Kidney tubule cell (primary cell): ENCODE measurements at places on chromosomes 6 and 20.

- DNase-seq, result no peak
Measured at GRCh38 chr20:24942679-24943078, 6.4 kb upstream of the CST7 start.

DNA sequence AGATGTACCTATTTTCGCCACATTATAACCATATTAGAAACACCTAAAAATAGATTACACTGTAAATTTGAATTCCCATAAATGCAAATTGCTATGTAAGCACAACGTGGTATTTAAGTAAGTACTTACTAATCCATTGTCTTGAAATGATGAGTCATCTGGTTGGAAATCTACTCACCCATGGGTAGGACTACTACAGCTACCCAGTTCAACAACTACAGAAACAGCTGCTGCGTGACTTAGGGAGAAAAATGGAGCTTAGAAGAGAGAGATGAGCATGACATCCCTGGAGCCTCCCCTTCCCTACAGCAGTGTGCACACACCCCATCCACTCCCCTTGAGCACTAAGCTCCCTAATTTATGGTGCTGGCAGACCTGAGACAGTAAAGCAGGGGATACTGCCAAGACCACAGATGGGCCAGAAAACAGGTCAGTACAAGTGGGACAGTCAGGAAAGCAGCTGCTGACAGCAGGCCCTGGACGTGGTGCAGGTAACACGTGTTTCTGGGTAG is 26.9 kb downstream of the RRAGD start:
- peak; percentile 81 for DNase-seq

GRCh38 chr6:94570581-94570980 is 1006.8 kb upstream of the MANEA start:
- DNase-seq, result no peak

- peak; percentile 32 for DNase-seq
Measured at GRCh38 chr6:87196275-87196842, 41.0 kb downstream of the ZNF292 start.

- no peak for DNase-seq
Measured at GRCh38 chr6:82264824-82265223, 17.3 kb upstream of the IBTK start.

- no peak for DNase-seq
Measured at GRCh38 chr20:6824401-6824800, 56.9 kb downstream of the BMP2 start.

DNA sequence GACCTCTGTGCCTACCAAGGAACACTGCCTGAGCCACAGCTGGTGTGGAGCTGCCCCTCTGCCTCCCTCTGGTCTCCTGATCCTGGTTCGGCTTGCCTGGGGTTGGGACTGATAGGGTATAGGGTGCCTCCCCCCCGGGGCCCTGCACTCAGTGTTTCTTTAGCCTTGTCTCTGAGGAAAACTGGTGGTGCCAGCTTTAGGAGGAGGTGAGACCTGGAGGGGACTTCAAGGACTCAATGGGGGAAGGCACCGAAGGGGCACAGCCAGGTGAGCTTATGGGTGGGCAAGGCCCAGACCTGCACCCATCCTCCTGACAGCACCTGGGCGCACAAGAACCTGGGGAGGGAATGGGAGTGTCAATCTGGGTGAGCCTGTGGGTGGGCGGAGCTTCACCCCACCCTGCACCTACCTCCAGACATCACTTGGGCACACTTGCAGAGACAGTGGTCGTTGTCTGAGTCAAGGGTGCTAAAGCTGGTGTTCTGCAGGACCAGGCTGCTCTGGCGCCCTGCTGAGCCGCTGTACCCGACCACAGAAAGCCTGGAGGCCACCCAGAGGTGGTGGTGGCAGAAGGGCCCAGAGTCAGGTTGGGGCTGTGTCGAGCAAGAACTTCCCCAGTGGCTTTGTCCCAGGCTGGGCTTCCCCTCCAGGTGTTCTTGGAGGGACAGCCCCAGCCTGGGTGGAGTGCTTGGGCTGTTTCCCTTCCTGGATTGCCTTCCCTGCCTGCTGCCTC is 40.5 kb downstream of the FAM110A start:
- no peak for DNase-seq

- peak; percentile 40 for DNase-seq
Measured at GRCh38 chr6:157019733-157020132, 242.6 kb downstream of the ARID1B start.

- DNase-seq, result no peak
Measured at GRCh38 chr20:58697867-58698703, 5.5 kb downstream of the NPEPL1 start.

DNA sequence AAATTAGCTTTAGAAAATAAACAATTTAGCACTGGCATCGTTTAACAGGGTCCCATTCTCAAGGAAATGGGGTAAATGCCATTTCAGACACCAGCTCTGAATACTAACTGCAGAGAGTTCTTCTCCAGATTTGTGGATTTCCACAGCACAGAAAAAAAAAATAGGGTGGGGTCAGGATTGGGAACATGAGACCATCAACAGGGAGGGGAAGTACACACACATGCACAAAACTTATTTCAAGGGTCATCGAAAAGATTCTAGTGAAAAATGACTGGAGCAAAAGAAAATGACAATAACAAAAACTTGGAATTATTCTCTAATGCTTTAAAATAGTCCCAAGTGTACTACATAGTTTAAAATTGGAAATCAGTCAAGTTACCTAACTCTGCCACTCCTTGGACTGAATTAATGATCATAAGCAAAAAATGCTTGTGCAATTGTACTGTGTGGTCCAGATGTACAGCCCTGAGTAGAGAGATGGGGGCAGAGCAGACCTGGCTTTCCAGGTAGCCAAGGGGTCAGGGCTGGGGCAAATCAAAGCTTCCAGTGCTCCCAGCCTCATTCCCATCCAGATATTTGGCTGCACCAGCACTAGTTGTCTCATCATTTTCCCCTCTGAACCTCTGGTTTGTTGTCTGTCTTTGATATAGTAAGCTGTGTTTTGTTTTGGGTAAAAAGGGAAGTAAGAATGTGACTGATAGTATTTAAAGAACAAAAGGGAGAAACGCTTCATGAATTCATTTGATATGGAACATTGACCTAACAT is 152.4 kb downstream of the SOBP start:
- DNase-seq, result no peak
